Left ventricle myocardium inferior (tissue), 1 donor: ENCODE measurements at places on chromosomes 7 and 10. TPM values are rescaled to one million over a fixed set of nuclear protein-coding genes. Genes with fewer than 3 reads are reported as not detected.

DNA sequence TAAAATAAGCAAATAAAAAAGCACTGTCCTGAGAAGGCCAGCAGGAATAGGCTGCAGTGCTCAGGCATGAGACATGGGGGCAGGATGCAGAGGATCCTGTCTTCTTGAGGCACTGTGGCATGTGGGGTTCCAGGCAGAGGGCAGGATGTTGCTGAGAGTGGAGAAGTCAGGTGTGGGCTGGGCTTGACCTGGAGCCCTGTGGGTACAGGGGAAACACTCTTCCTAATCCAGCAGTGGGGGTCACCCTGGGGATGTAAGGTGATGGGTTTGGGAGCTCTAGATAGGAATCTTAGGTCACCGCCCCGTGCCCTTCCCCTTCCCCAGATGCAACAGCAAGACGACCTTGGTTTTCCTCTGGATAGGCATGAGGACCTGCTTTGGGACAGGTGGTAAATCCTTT, 13.6 kb downstream of the SUMF2 start:
- no peak overlapping the region for H3K4me3 ChIP-seq
- no peaks in the 10 kb centered on the region for H3K27me3 ChIP-seq
- peaks cover 53% of the 10 kb centered on the region for H3K4me1 ChIP-seq
- H3K36me3 ChIP-seq = peaks cover 28% of the 10 kb centered on the region

DNA sequence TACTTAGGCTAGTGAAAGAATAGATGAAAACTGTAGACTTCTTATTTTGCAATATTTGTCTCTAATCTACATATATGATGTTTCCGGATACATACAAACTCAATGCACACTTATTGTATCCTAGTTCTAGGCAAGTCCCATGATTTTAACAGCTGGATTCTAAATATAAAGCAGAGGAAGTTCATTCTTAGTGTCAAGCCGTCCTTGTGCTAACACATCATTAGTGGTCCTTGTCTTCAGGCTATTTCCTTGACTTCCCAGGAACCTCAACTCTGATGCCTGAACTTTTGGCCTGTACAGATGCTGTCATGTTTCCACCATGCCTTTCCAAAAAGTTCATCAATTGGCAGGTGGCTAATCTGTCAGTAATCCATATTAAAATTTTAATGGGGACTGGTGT, 301.9 kb upstream of the DGKB start:
- H3K4me1 ChIP-seq = no peaks in the 10 kb centered on the region
- H3K27me3 ChIP-seq = no peaks in the 10 kb centered on the region
- no peak for DNase-seq
- H3K27ac ChIP-seq = no peak overlapping the region

GRCh38 chr10:86642499-86642898, 11.8 kb upstream of the OPN4 start:
- no peak for DNase-seq
- peaks cover 23% of the 10 kb centered on the region for H3K4me1 ChIP-seq
- H3K27me3 ChIP-seq = peaks cover 4% of the 10 kb centered on the region
- H3K27ac ChIP-seq = no peak overlapping the region

DNA sequence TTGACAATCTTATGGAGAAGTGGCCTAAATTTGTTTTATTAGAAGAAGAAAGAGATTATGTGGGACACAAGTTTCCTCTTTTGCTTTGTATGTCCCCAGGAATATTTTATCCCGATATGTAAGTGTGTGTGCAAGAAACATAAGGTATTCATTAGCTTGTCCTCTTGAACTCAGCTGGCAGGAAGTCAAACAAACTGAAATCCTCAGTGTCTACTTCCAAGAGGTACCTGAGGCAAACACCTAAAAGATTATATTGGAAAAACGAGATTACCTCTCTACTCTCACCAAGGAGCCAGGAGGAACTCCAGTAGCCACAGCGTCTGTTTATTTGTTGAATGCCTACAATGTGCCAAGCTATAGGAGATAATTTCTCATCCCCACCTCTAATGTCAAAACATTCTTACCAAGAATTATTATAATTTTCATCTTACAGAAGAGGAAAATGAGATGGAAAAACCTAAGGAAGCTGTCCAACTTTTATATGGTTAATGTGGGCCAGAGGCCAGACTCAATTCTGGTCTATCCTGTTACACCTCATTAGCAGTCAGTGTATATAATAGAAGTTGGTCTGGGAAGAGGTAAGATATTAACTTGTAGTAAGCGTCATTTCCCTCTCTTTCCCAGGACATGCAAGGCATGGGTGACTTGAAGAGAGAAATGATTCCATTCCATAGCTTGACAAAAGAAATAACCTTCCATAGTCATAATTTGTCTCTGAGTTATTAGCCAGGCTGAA, 692.7 kb downstream of the MAGI2 start:
- H3K4me3 ChIP-seq = no peak overlapping the region
- no peaks in the 10 kb centered on the region for H3K27me3 ChIP-seq
- H3K27ac ChIP-seq = no peak overlapping the region
- DNase-seq = no peak
- no peaks in the 10 kb centered on the region for H3K4me1 ChIP-seq

- H3K36me3 ChIP-seq = no peaks in the 10 kb centered on the region
- H3K4me3 ChIP-seq = no peak overlapping the region
- no peaks in the 10 kb centered on the region for H3K27me3 ChIP-seq
- no peak overlapping the region for H3K27ac ChIP-seq
- no peaks in the 10 kb centered on the region for H3K4me1 ChIP-seq
Measured at GRCh38 chr7:9242636-9243035, 809.2 kb downstream of the NXPH1 start.

- no peaks in the 10 kb centered on the region for H3K4me1 ChIP-seq
- H3K36me3 ChIP-seq = no peaks in the 10 kb centered on the region
- no peak overlapping the region for H3K4me3 ChIP-seq
- DNase-seq = no peak
Measured at GRCh38 chr7:157668221-157668883, 331.5 kb downstream of the DNAJB6 start.

DNA sequence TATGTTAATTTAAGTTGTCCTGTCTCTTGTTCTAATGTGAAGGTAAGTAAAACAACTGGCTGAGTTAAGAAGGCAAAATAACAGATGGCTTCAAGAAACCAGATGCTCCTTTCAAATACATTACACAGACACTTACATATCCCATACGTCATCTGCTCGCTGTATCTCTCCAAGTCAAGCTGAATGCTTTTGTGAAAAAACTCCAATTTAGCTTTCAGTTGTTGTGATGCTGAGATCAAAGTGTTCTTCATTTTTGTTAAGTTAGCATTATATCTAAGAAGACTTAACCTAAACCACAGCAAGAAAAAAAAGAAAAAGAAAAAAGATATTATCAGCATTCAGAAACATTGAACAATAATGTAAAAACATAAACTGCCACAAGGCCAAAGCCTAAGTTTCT, 18.5 kb upstream of the ERLIN1 start:
- peaks cover 97% of the 10 kb centered on the region for H3K36me3 ChIP-seq
- no peaks in the 10 kb centered on the region for H3K27me3 ChIP-seq
- H3K4me3 ChIP-seq = no peak overlapping the region
- H3K4me1 ChIP-seq = no peaks in the 10 kb centered on the region
- H3K27ac ChIP-seq = no peak overlapping the region
- DNase-seq = no peak

DNA sequence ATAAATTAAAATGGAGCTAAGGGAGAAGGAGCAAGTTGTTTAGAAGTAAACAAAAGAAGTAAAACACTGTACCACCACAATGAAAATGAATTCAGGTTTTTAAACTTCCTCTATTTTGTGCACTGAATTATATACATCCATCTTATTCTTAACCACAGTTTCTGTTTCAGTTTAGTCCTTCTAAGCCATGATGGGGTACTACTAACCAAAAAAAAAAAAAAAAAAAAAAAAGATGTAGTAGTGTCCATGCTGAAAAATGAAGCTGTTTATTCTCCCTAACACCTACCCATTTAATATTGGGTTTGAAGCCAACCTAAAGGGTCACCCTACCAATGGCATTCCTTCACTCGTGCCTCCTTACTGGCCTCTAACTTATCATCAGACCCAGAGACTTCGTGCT, 3.4 kb upstream of the BMPR1A start:
- H3K4me3 ChIP-seq = no peak overlapping the region
- no peaks in the 10 kb centered on the region for H3K36me3 ChIP-seq
- peaks cover 64% of the 10 kb centered on the region for H3K27me3 ChIP-seq
- no peak for DNase-seq
- H3K27ac ChIP-seq = peak overlapping the region; percentile 99
- peaks cover 52% of the 10 kb centered on the region for H3K4me1 ChIP-seq

DNA sequence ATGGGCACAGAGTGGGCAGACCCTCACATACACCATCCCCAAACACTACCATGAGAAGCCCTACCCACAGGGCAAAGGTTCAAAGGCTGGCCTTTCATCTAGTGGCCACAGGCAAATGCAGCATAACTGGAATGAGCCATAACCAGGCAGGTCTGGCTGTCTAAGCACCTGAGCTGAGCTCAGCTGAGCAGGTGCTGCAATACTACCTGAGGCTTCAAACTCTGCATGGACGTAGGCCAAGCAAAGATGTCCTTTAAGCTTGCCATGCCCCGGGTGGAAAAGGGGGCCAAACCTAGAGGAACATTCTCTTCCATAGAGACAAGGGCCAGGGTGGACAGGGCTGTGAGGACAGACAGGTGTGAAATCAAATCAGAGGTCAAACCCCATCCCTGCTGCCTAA, 65.3 kb upstream of the CAMK2B start:
- H3K36me3 ChIP-seq = peaks cover 73% of the 10 kb centered on the region
- no peak for DNase-seq

Gene DLX5
- total RNA-seq = not detected

Gene MINDY3
- 22.5 TPM for total RNA-seq
